Activated CD8-positive, alpha-beta T cell treated with anti-CD3 and anti-CD28 coated beads for 36 hours (primary cell): ENCODE measurements at places on chromosomes 12 and 14.

- DNase-seq, result no peak
Observed at GRCh38 chr12:59668674-59669073, 72.8 kb downstream of the SLC16A7 start.

GRCh38 chr14:78519863-78520262 is 349.7 kb downstream of the NRXN3 start:
- DNase-seq, result peak; percentile 42

GRCh38 chr14:49679271-49679670 is 8.7 kb downstream of the POLE2 start:
- no peak for DNase-seq

GRCh38 chr12:13537623-13538022 is 341.1 kb downstream of the EMP1 start:
- peak; percentile 2 for DNase-seq

GRCh38 chr14:99497894-99498293 is 16.7 kb downstream of the CCNK start:
- DNase-seq, result no peak

GRCh38 chr12:46227616-46228015 is 41.2 kb downstream of the SLC38A1 start:
- DNase-seq, result no peak

- DNase-seq, result no peak
Observed at GRCh38 chr12:117485984-117486839, 124.8 kb upstream of the NOS1 start.
